ENCODE measurements at places on chromosomes 13 and 19.

DNA sequence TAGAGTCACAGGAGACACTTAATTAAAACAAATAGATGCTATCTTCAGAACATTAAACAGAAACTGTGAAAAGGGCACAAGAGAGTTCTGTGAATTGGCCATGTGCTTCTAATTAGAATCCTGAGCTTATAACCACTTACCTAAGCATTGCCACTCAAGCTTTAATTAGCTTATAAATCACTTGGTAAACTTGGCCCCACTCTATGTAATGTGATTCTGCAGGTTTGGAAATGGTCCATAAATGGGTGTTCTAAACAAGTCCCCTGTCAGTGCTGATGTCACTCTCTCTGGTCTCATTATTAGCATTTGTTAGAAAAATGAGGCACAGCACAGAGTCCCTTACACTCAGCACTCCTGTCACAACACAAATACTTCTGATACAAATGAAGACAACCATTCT is 18.0 kb downstream of the ZNF91 start:
- DNase-seq: no peak

DNA sequence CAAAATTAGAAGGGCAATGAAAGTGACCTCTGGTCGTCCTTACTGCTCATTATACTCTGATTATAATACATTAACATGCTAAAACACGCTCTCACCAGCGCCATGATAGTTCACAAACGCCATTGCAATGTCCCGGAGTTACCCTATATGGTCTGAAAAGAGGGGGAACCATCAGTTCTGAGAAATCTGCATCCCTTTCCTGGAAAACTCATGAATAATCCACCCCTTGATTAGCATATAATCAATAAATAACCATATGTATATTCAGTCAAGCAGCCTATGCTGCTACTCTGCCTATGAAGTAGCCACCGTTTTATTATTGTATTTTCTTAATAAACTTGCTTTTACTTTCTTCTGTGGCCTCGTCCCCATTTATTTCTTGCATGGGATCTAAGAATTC is 24.6 kb upstream of the SLITRK6 start:
- no peak for DNase-seq

- DNase-seq: no peak
Measured at GRCh38 chr13:93767917-93768409, 541.4 kb downstream of the GPC6 start.

- no peak for DNase-seq
Measured at GRCh38 chr13:46383383-46383782, 3.7 kb downstream of the RUBCNL start.

- DNase-seq: no peak
Measured at GRCh38 chr13:24627946-24628345, 52.3 kb upstream of the ATP12A start.

GRCh38 chr19:50796634-50797428 is 6.6 kb downstream of the ACP4 start:
- no peak for DNase-seq

DNA sequence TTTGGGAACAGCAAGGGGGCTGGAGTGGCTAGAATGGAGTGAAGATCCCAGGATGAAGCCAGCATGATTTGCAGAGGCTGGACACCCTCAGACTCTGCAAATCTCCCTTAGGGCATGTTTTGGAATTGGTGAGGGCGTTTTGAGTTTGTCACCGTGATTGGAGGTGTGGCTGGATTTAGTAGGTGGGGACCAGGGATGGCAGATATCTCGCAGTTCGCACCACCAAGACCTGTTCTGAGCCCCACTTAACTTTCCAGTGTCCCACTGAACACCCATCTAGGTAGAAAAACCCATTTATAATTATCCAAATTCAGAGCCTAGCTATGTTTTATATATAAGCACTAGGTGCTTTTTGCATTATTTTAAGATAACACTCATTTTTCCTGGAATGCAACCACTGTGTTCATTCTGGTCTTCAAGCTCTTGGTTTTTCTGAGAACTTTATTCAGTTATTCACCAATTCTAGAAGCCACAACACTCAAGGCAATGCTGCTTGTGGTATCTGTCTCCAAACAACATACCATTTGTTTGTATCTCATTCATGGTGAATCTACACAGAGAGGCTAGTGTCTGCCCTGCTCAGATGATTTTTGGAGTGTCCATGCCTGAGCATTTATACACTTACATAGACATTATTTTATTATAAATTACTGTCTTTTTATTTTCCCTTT is 3.0 kb upstream of the NANOS2 start:
- no peak for DNase-seq

GRCh38 chr19:58182577-58182988 is 278 bp upstream of the ZNF274 start:
- DNase-seq: no peak

GRCh38 chr13:110209950-110210603 is 96.9 kb downstream of the COL4A1 start:
- DNase-seq: no peak

- DNase-seq: no peak
Measured at GRCh38 chr19:33514885-33515551, 6.6 kb downstream of the PEPD start.

DNA sequence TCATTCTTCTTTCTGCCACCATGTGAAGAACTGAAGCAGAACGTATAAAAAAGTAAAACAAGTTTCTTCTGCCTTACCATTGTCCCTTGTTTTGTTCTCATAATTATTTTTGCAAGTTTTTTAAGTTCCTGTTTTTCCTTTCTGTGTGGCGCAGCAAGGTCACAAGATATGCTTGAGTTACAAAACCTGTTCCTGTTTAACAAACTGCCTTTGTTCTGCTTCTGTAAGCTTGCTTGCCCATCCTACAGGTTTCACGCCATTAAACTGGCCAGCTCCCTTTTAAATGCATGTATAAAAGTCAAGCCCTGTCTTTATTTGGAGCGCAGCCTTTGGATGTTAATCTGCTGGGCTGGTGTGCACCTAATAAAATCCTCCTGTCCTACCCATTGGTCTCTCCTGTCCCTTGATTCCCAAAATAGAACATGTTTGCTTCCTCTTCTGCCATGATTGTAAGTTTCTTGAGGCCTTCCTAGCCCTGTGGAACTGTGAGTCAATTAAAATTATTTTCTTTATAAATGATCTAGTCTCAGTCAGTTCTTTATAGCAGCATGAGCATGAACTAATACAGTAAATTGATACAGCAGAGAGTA is 1115.4 kb downstream of the SLITRK1 start:
- DNase-seq: no peak

- DNase-seq: no peak
Measured at GRCh38 chr13:43564952-43565351, 221.8 kb downstream of the ENOX1 start.

GRCh38 chr13:90709319-90709718 is 638.2 kb upstream of the MIR17HG start:
- no peak for DNase-seq

DNA sequence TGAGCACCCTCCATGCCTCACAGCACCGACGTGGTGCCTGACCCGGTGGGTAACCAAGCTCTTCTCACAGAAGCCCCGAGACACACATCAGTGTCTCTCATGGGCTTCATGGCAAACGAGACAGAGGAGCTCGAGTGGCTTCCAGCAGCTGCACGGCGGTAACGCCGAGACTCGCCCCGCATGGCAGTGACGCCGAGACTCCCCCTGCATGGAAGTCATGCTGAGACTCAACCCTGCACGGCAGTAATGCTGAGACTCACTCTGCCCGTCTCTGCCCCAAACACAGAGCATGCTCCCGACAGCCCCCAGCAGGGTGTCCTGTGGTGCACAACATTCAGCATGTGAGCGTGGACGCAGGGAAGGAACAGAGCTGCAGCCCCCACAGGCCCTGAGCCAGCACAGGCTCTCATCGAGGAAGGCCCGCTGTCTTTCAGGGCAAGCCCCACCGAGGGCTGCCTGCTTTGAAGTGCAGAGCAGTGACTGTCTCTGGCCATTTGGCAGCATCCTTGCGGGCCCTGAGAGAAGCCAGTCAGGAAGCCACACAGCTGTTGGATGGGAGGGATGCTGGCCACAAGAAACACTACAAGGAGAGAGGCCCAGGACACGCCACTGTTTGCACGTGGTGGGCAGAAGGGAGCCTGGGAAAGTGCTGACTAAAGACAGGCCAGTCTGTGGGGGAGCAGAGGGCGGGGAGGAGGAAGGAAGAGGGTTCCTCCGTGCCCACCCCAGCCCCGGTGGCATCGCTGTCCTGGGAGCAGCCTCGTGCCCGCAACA is 9.5 kb downstream of the GAS6 start:
- no peak for DNase-seq

DNA sequence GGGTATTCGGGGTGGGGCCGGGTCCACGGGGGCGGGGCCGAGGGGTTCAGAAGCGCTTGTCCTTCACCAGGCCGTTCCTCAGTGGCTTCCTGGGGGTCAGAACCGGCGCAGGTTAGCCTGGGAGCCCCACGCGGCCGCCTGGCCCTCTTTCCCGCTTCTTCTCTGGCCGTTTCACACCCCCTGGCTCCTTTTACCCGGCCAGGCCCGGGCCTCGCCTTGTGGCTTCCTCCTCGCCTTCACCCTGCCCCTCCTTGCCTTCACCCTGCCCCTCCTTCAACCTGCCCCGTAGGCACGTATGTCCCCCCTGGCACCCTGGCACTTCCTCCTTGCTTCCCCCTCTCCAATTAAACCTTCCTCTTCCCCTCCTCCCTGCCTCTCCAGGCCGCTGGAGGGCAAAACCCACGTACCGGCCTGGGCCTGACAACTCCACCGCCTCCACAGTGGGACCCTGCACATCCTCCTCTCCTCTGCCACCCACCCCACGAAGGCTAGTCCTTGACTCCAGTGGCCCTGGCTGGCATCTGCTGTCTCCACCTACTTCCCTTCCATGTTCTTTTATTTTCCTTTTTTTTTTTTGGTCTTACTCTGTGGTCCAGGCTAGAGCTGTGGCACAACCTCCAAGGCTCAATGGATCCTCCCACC is 25.3 kb downstream of the CERS1 start:
- DNase-seq: no peak

DNA sequence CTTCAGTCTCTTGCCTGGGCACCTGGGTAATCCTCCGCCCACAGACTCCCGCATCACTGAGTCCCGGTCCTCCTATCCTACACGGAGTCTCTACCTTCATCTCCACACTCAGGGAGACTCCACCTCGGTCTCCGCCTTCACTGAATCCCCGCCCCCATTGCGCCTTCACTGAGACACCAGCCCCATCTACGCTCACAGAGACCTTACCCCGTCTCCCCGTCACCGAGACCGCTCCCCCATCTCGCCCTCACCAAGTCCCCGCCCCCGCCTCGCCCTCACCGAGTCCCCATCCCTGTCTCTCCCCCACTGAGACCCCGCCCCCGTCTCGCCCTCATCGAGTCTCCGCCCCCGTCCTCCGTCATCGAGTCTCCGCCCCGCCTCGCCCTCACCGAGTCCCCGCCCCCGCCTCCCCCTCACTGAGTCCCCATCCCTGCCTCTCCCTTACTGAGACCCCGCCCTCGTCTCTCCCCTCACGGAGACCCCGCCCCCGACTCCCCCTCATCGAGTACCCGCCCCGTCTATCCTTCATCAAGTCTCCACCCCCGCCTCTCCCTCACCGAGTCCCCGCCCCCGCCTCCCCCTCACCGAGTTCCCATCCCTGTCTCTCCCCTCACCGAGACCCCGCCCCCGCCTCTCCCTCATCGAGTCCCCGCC is 23.1 kb upstream of the ZNF846 start:
- peak; percentile 94 for DNase-seq

DNA sequence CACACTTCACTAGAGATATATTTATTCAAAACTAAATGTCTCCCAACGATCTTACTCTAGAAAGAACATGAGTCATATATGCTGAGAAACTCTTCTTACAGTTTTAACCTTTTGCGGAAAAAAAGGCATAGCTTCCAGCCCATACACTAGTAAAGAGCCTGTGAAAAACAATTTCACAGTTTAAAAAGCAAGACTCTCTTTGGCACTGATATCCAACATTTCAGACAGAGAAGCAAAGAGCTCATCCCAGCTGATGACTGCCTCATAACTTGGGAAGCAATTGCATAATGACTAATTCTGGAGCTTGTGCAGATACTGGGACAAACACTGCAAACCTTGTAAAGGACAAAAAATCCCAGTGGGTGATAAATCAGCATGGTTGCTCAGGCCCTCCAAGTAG is 88.0 kb downstream of the ENOX1 start:
- peak; percentile 31 for DNase-seq
